ENCODE measurements at places on chromosomes 12 and 14.

GRCh38 chr12:98420461-98420860 is 94.9 kb upstream of the TMPO start:
- DNase-seq = no peak

DNA sequence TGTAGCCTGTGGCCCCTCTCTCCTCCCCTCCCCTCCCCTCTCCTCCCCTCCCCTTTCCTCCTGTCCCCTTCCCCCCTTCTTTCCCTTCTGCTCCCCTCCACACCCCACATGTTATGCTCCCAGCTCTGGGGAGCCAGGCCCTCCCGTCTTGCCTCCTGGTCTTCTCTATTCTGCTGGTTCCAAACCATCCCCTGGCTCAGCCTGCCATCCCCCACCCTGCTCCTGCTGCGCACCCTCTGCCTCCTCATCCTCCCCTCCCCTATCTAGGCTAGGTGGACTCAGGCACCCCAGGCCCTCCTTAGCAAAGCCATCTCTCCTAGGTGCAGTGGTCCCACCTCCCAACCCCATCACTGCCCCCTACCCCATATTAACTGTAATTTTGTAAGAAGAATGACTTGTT is 99.5 kb downstream of the CALM1 start:
- DNase-seq = no peak

DNA sequence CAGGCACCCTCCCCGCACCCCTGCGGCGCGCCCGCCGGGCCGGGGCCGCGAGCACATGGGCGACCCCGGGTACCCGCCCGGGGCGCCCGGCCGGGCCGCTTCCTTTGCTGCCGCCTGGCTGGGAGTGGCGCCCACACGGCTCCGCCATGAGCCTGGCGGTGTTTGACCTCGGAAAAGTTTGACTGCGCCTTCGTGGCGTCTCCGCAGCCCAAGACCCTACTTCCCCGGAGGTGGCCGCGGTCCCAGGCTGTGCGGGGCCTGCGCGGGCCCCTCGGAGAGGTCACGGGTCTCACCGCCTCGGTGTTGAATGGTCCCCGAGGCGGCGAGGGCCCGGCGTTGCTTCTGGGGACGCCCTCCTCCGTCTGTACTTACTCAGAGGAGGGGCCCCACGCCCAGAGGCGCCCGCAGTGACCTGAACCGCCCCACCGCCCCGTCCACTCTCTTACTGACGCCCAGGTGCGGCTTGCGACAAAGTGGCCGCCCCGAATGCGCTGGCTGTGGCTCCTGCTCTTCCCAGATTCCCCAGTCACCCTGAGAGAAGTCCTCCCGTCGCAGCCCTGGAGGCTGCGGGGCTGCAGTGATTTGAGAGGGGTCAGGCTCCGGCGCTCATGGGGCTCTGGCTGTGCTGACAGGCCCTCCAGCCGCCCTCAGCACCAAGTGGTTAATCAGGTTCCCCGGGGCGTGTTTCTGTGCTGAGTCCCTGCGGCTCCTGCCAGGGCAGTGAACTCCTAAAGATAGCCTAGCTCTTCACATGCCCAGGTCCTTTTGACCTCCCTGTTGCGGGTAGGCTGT is 5.8 kb downstream of the KMT5A start:
- DNase-seq = peak; percentile 31

DNA sequence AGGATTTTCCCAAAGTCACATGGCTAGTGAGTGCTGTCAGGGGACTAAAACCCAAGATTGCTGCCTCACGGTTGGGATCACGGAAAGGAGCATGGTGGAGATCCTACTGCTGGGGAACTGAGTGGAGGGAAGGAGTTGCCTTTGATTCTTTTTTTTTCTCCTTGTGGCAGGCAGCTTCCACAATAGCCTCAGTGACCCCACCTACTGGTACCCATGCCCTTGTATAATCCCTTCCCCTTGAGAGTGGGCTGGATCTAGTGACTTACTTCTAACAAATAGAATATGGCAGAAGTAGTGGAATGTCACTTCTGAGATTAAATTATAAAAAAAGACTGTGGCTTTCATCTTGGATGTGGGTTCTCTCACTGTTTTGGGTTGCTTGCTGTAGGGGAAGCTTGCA is 135.7 kb downstream of the DICER1 start:
- no peak for DNase-seq

- no peak for DNase-seq
These were observed 181.1 kb upstream of the ARID2 start for GRCh38 chr12:45548426-45548825.

Measured in T-helper 1 cell (primary cell).